ENCODE measurements at places on chromosomes 2 and 18.

DNA sequence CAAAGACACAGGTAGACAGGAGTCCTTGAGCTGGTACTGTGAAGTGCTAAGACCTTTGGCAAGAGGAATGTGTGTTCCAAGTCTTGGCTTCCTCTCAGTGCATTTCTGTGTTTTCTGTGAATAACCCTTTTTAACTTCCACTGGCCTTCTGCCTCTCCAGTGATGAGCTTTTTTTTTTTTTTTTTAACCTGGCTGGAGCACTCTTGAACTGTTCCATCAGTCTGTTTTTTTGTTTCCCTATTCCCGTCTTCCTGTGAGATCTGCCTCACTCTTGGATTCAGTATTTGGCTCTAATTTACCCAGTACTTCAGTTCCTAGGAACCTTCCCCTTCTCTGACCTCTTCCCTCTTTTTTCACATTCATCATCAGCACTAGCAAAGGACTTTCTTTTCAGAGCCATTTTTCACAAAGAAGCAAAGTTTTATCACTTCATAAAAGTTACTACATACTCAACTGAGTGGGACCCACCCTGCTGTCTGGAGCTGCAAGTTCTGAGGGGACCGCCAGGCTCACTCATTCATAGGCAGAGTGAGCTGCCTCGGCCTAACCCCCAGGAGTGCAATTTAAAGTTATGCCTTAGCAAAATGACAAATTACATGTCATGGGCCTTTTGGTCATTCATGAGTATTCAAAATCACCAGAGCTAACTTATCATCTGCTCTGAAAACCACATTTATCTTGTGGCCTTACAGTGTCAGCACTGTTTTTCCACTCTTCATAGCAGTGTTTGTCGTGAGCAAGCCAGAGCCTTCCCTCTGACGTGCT lies 126.9 kb upstream of the DAPL1 start:
- DNase-seq: no peak

- DNase-seq: no peak
Observed at GRCh38 chr2:62465039-62465740, 40.8 kb downstream of the TMEM17 start.

- no peak for DNase-seq
Observed at GRCh38 chr18:23189099-23189498, 53.8 kb downstream of the CABLES1 start.

DNA sequence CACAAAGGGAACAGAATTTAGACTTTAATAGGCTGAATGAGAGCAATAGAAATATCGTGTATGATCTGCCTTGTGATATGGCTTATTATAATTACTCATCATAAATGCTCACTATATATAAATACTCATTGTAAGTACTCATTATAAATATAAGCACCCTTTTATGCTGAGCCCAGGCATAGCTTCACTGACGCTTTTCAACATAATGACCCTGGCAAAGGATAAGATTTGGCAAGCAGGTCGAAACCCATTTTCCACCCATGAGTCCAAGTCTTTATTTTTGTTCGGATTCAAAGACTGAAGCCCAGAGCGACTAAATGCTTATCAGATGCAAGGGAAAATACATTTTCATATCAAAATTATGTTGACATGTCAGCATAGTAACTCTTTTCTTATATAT lies 500.4 kb downstream of the SLC4A3 start:
- DNase-seq: no peak

DNA sequence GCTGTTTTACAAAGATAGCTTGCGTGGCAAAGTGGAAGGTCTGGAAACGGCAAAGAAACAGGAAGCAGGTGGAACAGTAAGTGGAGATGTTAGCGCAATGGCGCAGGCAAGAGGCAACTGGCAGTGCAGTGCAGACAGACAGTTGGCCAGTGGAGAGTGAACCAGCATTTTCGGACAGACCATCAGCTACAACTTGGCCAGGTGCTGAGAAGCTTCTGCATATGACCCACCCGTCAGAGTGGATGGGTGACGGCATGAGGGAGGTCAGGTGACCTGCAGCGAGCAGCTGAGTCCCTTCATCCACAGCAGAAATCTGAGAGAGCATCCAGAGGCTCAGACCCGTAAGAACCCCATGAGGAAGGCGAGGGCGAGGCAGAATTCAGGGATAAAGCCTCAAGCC lies 33.8 kb downstream of the NPC1 start:
- no peak for DNase-seq

- no peak for DNase-seq
Observed at GRCh38 chr18:64260810-64261209, 111.9 kb upstream of the LINC00305 start.

GRCh38 chr2:71591044-71591443 lies 137.7 kb downstream of the DYSF start:
- no peak for DNase-seq

GRCh38 chr18:38648179-38648578 lies 1082.6 kb upstream of the CELF4 start:
- DNase-seq: no peak

GRCh38 chr2:86417961-86418360 lies 23.2 kb upstream of the KDM3A start:
- peak; percentile 63 for DNase-seq

DNA sequence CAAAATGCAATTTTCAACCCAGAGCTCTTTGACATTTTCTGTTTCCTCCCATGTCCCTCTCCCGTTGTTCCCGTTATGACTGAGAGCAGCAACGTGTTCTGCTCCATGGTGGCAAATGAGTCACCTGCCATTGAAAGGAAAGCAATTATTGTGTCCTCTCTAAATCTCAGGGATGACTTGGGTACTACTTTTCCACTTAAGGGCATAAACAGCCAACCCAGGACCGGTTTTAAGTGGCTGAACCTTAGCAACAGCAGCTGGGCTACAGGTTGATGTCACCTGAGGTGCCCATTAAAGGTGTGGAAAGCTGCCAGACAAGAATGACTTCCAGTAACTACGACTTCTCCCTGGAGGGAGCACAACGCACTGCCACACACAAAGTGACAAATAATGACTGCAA lies 236.8 kb downstream of the NCKAP5 start:
- no peak for DNase-seq

- peak; percentile 70 for DNase-seq
Observed at GRCh38 chr18:53909668-53910067, 314.8 kb downstream of the MBD2 start.

DNA sequence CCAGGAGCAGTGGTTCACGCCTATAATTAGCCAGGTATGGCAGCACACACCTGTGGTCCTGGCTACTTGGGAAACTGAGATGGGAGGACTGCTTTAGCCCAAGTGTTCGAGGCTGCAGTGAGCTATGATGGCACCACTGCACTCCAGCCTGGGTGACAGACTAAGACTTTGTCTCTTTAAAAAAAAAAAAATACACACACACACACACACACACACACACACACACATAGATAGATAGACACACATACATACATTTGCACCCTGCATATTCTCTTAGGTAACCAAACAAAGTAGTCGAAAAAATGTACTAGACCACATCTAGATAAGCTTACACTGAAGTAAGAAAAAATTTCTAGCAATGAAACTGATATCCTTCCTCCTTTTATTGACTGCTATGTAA lies 86.8 kb downstream of the OLA1 start:
- DNase-seq: no peak

GRCh38 chr18:36850527-36851201 lies 21.7 kb downstream of the KIAA1328 start:
- DNase-seq: peak; percentile 64

GRCh38 chr2:59462422-59463197 lies 1090.8 kb downstream of the BCL11A start:
- DNase-seq: no peak

GRCh38 chr2:238024986-238025385 lies 35.8 kb upstream of the SCLY start:
- peak; percentile 42 for DNase-seq

DNA sequence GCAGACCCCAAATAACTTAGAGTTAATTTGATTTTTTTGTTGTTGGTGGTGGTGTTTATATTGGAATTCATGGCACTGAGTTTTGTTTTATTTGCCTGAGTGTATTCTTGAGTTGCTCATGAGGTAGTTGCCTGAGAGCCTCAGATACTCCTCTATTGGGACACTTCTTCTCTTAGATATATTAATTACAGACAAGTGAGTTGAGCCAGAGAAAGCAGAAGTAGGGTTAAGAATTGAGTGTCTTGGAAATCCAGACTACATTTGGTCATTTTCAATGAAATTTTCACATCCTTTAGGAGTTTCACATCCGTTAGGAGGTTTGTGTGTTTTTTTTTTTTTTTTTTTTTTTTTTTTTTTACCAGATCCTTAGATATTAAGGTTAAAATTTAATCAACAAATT lies 29.0 kb downstream of the FMNL2 start:
- no peak for DNase-seq

DNA sequence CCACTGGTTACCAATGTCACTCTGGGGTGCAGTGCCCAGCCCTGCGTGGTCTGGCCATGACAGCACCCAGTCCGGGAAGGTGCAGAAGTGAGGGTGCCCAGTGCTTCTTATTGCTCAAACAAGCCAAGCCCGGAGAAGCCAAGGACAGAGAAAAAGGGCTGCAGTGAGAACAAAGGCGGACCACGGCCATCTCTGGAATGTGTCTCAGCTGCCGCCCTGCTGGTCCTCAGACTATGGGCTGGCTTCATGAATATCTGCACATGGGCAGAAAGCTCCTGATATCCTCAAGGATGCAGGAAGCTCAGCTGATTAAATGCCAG lies 28.7 kb downstream of the COPS9 start:
- no peak for DNase-seq

DNA sequence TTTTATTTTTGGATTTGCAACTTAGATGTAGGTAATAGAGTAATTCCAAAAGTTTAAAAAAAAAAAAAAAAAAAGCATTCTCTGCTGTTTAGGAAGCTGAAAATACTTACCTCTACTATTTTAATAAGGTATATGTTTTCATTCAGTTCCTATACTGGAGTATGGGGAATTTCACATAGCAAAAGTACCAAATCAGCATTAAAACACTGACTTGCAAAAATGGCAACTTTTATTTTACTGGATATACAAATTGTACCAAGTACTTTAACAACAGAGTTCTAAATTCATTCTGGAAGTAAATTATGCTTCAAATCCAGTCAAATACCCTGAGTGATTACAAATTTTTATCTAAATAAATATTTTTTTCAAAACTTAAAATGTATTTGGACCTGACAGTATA lies 76.7 kb downstream of the TCF4 start:
- no peak for DNase-seq

GRCh38 chr2:1701556-1702185 lies 42.6 kb downstream of the PXDN start:
- DNase-seq: peak; percentile 82

GRCh38 chr2:75079575-75079974 lies 119.7 kb downstream of the TACR1 start:
- DNase-seq: no peak

DNA sequence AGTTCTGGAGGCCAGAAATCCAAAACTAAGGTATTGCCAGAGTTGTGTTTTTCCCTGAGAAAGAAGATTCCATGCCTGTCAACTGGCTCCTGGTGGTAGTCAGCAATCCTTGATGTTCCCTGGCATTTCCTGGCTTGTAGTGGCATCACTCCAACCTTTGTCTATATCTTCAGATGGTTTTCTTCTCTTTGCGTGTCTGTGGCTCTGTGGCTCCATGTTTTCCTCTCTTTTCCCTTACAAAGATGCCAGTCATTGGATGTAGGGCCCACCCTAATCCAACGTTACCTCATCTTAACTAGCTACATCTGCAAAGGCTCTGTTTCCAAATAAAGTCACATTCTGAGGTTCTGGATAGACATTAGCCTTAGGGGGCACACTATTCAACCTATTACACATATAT lies 41.8 kb downstream of the SLC14A1 start:
- DNase-seq: no peak

GRCh38 chr18:59308938-59309260 lies 9.6 kb downstream of the CPLX4 start:
- no peak for DNase-seq

- DNase-seq: no peak
Observed at GRCh38 chr2:107182981-107183380, 297.0 kb upstream of the ST6GAL2 start.

DNA sequence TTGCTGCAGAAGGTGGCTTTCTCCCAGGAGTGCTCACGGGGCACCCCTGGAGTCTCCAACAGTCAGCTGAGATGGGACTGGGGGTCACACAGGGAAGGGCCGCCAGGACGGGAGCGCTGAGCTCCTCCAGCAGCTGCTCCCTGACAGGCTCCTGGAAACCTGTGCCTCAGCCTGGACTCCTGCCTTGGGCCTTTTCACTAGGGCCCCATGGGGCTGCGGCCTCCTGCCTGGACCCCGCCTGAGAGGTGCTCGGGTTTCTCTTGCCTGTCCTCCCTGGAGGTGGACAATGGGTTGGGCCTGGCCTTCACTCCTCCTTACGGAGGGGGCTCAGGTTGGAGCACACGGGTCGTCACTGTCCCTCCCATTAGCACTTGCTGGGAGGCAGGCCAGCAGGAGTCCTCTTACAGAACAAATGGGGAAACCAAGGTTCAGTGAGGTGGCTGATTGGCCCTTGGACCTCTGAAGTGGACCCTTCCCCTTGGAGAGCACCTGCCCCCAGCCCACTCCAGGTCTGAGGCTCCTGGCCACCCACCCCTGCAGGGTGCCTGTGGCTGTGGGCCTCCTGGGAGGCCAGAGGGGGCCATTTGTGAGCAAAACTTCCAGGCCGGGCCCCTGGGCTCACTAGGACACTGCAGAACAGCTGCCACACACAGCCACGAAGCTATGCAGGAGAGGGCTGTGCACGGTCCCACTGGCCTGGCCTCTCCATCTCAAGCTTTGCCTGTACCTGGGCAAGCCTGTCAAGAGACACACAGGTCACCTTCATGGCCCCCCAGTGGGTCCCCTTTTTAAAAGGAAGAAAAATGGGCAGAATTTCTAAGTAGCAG lies 57.1 kb upstream of the ODC1 start:
- DNase-seq: no peak

DNA sequence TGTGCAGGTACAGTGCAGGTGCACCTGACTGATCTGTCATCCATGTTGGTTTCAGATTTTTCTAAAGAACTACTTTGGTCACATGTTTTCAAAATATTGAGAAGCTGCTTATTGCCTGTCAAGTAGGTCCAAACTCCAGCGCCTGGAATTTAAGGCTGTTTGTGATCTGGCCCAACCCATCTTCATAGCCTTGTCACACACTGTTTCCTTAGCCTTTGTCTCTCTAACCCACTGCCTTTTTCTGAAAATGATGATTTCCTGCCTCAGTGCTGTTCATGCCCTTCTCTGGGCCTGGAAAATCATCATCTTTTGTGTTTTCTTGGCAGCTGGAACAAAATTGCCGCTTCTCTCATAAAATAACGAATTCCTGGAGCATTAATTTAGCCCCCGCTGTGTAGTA lies 7.2 kb downstream of the LIMS1 start:
- no peak for DNase-seq

- DNase-seq: no peak
Observed at GRCh38 chr2:129885735-129886134, 93.7 kb upstream of the RAB6C start.

DNA sequence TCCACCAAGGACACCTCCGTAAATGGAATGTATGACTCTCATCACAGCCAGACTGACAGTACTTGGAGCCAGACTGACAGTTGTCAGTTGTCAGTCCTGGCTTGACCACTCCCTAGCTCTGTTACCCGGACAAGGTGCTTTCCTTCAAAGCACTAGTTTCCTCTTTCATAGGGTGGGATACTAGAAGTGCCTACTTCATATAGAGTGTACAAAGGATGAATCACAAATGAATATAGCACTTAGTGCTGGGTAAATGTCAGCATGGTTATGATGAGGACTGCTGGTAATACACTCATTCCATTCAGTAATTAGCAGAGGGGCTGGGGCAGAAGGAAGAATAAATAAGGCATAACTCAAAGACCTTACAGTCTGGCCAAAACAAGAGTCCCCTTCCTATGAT lies 91.4 kb downstream of the ARL4C start:
- DNase-seq: no peak

GRCh38 chr2:83971547-83971946 lies 487.5 kb downstream of the SUCLG1 start:
- peak; percentile 3 for DNase-seq

GRCh38 chr2:3595985-3596384 lies 1.1 kb downstream of the COLEC11 start:
- DNase-seq: no peak

Measured in PC-3 (cell line).